ENCODE measurements at places on chromosomes 1 and 21. TPM values are rescaled to one million over a fixed set of nuclear protein-coding genes. Genes with fewer than 3 reads are reported as not detected.

Gene SPTA1
- not detected for total RNA-seq

Gene INSRR
- not detected for total RNA-seq

- peak; percentile 54 for DNase-seq
Observed at GRCh38 chr1:15760520-15761211, 2.1 kb downstream of the FBLIM1 start.

DNA sequence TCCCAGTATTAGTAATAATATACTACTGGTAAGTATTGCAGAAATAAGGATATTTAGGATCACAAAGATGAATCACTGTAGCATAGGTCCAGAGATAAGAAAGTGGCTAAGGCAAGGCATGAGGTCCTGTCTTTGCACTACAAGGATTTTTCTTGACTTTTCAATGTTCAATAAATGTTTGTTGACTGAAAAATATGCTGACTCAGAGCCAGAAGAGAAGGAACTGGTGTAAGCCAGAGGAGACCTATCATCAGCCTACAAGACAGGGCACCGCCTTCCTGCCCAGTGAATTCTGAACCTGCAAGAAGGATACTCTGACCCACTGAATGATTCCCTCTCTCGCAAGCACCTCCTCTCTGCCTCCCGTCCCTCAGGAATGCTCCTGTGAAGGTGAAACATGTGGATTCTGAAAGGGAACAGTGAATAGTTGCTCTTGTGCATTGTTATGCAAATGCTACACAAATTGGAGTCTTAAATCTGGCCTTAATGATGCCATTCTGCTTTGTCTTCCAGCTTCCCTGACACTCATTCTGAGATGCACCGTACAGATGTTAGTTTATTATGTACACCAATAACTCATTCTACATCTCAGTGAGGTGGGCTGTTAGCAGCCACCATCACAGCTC lies 540.0 kb downstream of the OMA1 start:
- peak; percentile 90 for DNase-seq

- no peak for DNase-seq
Observed at GRCh38 chr1:33866281-33866680, 2.4 kb downstream of the HMGB4 start.

- peak; percentile 41 for DNase-seq
Observed at GRCh38 chr1:26724926-26725325, 29.1 kb downstream of the ARID1A start.

Gene ATXN7L2
- total RNA-seq: 17.3 TPM

DNA sequence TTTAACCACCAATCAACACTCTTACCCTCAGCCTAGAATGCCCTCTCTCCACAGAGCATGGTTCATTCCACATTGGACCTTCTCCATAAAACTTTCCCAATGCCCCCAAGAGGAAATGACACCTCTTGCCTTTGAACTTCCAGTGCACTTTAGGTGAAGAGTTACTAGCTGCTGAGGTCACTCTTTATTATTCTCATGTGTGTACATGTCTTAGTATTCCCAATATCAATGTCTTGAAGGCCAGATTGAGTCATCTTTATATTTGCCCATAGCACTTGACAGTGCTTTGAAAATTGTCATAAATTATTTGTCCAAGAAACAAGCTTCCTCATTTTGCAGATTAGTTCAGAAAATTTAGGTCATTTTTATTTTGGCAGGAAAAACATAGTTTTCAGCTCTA lies 8.1 kb upstream of the DNASE2B start:
- no peak for DNase-seq

Gene HOOK1
- total RNA-seq: 42.0 TPM

Gene CR1
- total RNA-seq: 0.04 TPM

DNA sequence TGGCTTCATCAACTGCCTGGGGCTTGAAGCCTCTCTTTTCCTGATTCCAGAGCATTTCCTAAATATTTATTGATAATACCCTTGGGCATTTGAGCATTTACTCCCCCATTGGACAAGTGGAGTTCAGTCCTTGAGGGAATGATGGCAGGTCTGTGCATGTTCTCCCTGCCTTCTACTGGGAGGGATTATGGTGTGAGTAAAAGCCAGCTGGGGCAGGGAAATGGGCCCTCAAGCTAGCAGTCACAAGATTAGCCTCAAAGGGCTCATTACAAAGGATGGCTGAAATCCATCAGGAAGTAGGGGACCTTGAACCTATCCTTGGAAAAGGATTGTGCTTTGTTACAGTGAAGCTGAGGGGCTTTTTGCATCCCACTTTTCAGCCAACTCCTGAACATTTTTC lies 24.2 kb upstream of the OSBPL9 start:
- no peak for DNase-seq

GRCh38 chr1:48038270-48038767 lies 41.1 kb upstream of the TRABD2B start:
- no peak for DNase-seq

Gene RGS8
- 0.07 TPM for total RNA-seq

Gene C1orf105
- not detected for total RNA-seq

- no peak for DNase-seq
Observed at GRCh38 chr1:244012202-244012601, 38.9 kb upstream of the ZBTB18 start.
